ENCODE measurements at places on chromosomes 7 and 10.
A peak's percentile ranks its signal among the peaks of the same experiment; 100 is the strongest.

GRCh38 chr10:93357680-93358079 lies 124.5 kb downstream of the MYOF start:
- no peak for DNase-seq

- DNase-seq: no peak
Measured at GRCh38 chr7:74344786-74345185, 55.6 kb downstream of the CLIP2 start.

- peak; percentile 20 for DNase-seq
Measured at GRCh38 chr10:48238826-48239520, 35.5 kb downstream of the FRMPD2 start.

DNA sequence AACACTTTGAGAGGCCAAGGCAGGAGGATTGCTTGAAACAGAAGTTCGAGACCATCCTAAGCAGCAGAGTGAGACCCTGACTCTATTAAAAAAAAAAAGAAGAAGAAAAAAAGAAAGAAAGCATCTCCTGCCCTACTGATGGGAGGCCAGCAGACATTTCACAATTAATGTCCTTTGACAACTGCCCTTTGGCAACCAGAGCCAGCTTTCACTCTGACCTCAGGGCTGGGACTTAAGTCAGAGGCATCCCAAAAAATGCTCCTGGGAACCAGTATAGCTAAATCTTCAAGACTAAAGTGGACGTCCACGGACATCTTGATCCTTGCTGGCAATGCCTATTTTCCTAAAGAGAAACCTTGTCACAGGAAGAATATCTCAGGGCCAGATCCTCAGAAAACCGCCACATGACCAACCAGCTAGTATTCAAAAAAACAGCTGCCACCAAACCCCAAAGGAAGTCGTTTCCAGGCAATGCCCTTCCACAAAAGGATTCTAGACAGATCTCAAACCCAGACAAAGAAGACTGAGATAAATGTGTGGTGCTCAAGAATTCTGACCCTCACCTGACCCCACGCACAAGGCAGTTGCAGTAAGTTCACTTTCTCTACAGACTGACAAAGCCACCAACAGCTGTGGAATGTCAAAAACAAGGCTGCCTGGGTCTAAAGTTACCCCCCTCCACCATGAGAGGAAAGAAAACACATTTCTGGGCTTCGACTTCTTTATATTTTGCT lies 18.4 kb downstream of the GFRA1 start:
- DNase-seq: no peak

- no peak for DNase-seq
Measured at GRCh38 chr7:50791363-50791937, 8.8 kb upstream of the GRB10 start.

DNA sequence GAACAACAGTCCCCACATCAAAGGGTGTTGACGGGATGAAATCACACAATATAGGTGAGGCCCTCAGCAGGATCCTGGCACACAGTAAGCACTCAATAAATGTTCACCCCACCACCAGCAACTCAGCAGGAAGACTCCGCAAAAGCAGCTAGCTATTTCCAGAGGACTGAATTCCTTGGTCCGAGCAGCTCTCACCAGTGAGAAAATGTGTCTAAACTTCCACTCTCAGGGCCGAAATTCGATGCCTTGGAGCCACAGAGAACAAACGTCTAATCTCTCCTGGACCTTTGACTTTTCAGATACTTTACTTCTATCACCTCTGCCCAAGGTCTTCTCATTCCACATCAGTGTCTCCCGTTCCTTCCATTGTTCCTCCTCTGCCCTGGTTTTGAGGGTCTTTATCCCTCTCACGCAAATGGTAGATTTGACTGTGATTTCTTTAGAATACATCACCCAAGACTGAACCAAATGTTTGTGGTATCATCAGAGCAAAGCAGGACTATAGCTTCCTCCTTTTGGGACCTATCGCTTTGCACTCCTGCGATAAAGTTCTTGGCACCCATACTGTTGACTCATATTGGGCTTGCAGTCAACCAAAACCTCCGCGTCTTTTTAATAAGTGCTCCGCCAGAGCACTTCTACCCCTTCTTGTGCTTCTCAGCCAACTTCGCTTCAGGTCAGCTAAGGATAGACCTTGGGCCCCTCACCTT lies 903 bp upstream of the NT5C2 start:
- no peak for DNase-seq

GRCh38 chr7:33959676-33960075 lies 54.3 kb downstream of the BMPER start:
- DNase-seq: no peak

DNA sequence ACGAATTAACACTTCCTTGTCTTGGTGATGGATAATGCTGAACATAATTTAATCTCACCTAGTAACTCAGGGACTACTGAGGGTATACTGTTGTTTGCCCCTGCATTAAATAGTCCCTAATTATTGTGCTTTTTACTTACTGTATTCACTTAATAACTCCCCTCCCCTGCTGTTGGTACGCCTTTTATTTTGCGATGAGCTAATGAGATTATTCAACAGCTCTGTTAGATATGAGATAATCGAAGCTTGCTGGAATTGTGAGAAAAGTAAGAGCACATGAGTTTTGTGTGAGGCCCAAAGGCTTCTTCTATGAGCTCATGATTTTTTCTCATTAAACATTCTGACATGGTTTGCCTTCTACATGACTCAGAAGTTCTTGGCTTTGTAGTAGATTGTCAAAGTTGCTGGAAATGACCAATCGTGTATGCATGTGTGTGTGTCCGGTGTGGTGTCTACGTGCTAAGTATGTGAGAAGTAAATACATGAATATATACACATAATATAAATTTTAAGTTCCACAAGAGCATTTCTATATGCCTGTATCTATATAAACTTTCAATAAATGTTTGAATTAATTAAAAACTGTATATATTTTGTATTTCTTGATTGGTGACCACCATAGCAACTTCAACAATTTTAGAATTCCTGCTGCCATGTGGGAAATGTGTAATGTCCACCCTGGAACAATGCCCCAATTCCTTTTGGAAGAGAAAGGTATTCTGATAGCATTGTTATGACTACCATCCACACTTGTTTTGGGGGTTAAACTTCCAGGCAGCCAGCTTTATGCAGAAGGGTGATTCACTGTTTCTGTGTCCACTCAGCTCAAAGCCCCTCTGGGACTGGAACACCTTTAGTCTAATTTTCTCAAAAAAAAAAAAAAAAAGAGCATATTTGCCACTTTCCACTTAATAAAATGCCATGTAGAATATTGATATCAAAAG lies 106.2 kb downstream of the SAMD9 start:
- no peak for DNase-seq

- DNase-seq: no peak
Measured at GRCh38 chr10:98431016-98431415, 15.7 kb downstream of the HPS1 start.

- DNase-seq: no peak
Measured at GRCh38 chr7:112985377-112985987, 101.1 kb downstream of the GPR85 start.

- no peak for DNase-seq
Measured at GRCh38 chr7:36910859-36911258, 186.6 kb upstream of the AOAH start.

- DNase-seq: no peak
Measured at GRCh38 chr10:23047201-23048050, 48.0 kb upstream of the MSRB2 start.

GRCh38 chr10:110501142-110501937 lies 3.6 kb downstream of the DUSP5 start:
- DNase-seq: peak; percentile 22

- no peak for DNase-seq
Measured at GRCh38 chr7:47089068-47089417, 492.9 kb downstream of the TNS3 start.

DNA sequence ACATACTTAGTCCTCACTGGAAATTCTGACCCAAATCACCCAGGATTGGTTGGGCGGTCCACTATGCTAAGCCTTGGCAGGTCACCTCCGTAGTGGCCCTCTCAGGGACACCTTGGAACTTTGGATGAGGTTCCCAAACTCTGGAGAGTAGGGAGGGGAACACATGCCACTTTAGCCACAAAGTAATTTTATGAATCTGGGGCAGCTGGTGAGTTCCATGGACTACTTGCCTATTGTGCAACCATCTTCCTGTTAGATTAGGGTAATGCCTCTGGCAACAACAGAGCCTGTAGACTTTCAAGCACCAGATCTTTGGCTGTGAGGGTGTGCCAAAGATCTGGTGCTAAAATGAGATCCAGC lies 77.7 kb downstream of the ITGB8 start:
- no peak for DNase-seq

- DNase-seq: no peak
Measured at GRCh38 chr10:123479640-123480039, 186.5 kb upstream of the GPR26 start.

DNA sequence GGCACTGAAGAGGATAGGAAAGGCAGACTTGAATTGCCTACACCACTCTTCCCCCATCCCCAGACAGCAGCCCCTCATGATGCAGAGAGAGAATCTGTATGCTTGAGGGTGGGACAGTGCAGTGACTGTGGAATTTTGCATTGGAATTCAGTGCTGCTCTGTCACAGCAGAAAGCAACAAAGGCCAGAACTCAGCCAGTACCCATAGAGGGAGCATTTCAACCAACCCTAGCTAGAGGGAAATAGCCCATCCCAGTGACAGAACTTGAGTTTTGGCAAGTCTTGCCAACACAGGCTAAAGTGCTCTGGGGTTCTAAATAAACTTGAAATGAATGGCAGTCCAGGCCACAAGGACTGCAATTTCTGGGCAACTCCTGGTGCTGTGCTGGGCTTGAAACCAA lies 80.4 kb downstream of the TES start:
- DNase-seq: no peak

- no peak for DNase-seq
Measured at GRCh38 chr7:151406051-151406875, 3.6 kb downstream of the WDR86 start.

- DNase-seq: no peak
Measured at GRCh38 chr10:121152033-121152432, 300.9 kb downstream of the WDR11 start.

- no peak for DNase-seq
Measured at GRCh38 chr10:62772186-62772974, 32.1 kb upstream of the ADO start.

GRCh38 chr10:70504521-70505358 lies 26.2 kb downstream of the PALD1 start:
- no peak for DNase-seq

DNA sequence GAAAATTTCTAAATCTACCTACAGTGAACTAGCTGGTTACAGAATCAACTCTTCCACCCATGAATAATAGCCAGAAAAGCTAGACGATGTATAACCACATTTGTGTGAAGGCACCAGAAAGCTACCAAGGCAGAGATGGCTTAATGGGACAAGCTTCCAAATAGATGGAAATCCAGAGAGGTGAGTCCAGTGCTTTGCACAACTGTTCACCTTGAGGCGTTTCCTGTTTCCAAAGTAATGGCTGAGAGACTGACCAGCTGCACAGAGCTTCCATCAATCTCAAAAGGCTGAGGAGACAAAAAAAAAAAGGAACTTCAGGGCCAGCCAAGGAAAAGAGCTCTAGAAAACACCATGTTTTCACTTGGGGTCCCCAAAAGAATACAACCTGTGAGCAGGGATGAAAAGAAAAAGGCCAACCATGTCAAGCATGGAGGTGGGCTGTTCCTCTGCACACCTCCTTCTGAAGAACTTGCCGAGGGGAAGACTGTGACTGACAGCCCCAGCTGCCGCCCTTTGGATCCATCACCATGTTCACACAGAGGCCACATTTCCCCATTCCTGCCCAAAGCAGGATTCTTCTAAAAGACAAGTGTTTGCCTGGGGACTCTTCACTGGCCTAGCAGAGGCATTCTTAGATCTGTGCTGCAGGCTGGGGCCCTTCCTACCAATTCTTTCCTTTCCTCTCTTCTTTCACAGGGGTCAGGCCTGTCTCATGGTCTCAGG lies 72.9 kb downstream of the ARHGAP21 start:
- DNase-seq: no peak

DNA sequence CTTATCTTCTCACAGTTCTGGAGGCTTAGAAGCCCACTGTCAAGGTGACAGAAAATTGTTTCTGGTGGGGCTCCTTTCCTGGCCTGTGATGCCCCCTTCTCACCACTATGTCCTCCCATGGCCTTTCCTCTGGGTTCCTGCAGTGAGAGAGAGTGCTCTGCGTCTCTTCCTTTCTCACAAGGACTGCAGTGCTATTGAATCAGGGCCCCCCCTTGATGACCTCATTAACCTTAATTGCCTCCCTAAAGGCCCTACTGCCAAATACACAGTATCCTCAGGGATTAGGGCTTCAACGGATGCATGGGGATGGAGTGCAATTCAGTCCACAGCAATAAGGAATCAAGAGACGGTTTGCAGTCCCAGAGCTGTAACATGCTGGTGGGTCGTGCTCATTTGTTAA lies 82.0 kb upstream of the GRB10 start:
- DNase-seq: no peak

DNA sequence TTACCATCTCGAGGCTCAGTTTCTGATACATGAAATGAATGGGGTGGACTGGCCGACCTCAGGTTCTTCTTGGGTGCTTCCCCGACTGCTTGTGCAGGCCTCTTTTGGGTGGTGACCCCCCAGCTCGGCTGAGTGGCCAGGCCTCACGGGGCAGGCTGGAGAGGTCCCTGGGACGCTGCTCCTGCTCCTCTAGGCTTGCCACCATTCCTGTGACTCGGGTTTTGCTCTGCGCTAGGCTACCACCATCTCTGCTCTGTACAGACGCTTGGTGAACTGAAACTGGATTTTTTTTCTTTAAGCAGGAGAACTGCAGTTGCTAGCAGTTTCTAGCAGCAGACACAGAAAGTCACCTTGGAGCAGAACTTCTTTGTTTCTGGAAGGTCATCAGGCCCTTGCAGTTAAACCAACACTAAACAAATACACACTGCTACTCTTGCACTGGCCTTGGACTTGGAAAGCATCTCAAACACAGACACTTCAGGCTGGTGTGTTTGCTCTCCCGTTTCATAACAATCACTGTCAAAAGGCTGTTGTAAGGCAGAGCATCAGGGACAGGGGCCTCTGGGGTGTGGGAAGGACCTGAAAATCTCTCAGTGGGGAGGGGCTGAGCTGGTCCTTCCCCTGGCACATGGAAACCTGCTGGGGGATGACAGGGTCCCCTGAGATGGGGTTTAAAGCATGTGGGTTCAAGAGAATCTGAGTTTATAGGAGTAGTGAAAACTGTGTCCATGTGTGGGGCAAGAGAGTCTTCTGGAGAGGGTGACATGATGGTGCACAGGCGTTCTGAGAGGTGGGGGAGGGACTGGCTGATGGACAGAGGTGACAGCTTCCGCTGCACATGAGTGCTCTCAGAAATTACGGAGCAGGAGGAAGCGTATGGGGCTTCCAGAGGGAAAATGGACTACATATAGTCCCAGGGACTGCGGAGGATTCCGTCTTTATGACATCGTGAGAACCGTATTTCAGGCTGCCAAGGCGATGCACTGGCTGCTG lies 35.0 kb upstream of the GIMAP8 start:
- DNase-seq: no peak

GRCh38 chr10:97042081-97042480 lies 143.7 kb downstream of the SLIT1 start:
- no peak for DNase-seq

DNA sequence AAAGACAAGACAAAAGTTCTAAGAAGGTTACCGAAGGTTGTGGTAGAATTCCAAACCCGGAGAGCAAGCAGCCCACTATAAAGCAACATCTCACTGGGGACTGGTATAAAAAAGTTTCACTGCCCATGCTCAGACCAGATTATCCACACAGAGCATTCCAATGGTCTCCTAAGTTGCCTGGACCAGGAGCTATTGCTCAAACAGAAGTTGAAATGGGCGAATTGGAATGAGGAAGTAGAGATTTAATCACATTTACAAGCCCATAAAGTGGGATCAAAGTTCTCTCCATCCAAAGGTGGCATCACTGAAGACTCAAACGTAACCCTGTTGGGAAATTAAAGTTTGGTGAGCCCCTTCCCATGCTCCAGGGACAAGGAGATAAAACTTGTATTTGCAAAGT lies 19.8 kb downstream of the OR2F1 start:
- DNase-seq: no peak
